Activated T-cell treated with anti-CD3 and anti-CD28 coated beads, Interleukin-2, amount 50 U/mL, for 72 hours (primary cell): ENCODE measurements at places on chromosomes 11 and 22. TPM values are rescaled to one million over a fixed set of nuclear protein-coding genes. Genes with fewer than 3 reads are reported as not detected.

DNA sequence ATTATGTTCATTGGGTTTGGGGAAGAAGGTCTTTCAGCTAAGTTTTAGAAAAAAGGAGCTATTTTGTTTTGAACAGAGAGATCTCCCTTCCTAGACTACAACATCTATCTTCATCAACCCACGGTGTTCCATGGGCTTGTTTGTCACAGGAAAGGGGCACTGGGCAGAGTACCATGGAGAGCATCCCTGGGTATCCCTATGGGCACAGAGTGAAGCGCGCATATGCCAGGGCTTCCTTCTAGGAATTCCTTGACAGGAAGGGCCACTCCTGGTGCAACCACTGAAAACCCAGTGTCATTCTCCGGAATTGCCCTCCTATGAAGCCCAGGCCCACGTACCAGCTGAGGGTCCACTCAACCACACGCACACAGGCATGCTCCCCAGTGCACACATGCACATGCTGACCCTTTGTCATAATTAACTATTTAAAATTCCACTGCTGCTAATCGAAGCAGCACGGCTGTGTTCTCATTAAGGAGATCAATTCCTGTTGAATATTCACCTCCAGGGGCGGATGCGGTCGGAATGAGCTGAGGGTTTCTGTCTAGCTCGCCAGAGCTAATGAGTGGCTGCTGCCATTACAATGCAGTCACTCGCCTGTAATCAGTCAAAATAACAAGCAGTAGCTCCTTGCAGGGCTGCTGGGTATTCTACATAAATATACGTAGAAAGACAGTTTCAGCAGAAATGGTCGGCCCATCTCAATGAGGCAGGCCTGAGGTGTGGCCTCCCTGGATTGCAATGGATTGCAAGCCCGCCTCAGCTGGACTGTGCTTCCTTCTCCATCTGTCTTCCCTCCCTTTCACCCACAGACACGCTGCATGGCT is 512.5 kb downstream of the OPCML start:
- H3K4me3 ChIP-seq, result no peak overlapping the region
- no peak overlapping the region for H3K27ac ChIP-seq
- H3K4me1 ChIP-seq, result no peaks in the 10 kb centered on the region
- H3K27me3 ChIP-seq, result no peaks in the 10 kb centered on the region
- DNase-seq, result no peak

- peaks cover 4% of the 10 kb centered on the region for H3K4me1 ChIP-seq
- DNase-seq, result no peak
- no peak overlapping the region for H3K27ac ChIP-seq
- peaks cover 4% of the 10 kb centered on the region for H3K27me3 ChIP-seq
Observed at GRCh38 chr11:8829556-8829955, 81.4 kb upstream of the AKIP1 start.

DNA sequence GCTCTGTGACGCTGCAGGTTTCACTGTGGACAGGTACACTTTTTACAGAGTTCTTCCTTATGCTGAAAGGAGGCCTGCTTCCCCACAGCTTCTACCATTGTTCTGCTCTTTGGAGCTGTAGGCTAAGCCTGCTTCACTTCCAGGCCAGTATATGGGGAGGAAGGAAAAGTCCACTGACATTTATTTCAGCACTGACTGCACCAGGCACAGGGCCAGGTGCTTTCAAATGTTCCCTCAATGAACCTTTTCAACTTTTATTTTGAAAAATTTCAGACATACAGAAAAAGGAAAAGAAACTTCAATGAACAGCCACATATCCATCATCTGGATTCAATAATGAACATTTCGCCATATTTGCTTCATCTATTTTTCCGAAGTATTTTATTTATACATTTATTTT is 22.0 kb downstream of the POU2F3 start:
- no peak for DNase-seq
- H3K27me3 ChIP-seq, result peaks cover 69% of the 10 kb centered on the region
- H3K36me3 ChIP-seq, result no peaks in the 10 kb centered on the region
- no peak overlapping the region for H3K4me3 ChIP-seq
- H3K27ac ChIP-seq, result no peak overlapping the region
- no peaks in the 10 kb centered on the region for H3K4me1 ChIP-seq

PATE1 gene
- total RNA-seq, result not detected

DNAJB7 gene
- not detected for total RNA-seq

DNA sequence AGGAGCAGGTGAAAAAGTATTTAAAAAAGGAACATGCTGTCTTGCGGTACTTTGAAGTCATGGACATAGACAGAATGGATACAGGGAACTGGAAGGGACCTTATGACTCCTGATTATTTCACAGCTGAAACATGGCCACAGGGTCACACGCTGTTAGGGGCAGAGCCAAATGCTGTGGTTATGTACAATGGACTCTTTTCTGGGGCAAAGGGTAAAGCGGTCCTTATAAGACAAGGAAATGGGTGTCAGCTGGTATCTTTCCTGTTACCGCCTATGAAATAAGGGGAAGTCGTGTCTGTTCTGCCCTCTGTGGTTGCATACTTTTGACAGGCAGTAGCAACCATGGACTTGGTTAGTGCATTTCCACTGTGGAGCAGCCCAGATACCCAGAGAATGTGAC is 12.8 kb upstream of the ST14 start:
- H3K27me3 ChIP-seq, result peaks cover 6% of the 10 kb centered on the region
- peaks cover 17% of the 10 kb centered on the region for H3K4me1 ChIP-seq
- no peaks in the 10 kb centered on the region for H3K36me3 ChIP-seq
- no peak overlapping the region for H3K27ac ChIP-seq

MMP8 gene
- total RNA-seq, result not detected

- no peak overlapping the region for H3K4me3 ChIP-seq
- no peaks in the 10 kb centered on the region for H3K4me1 ChIP-seq
- peaks cover 4% of the 10 kb centered on the region for H3K36me3 ChIP-seq
- H3K27me3 ChIP-seq, result no peaks in the 10 kb centered on the region
Observed at GRCh38 chr22:35464399-35464798, 64.5 kb downstream of the MCM5 start.

DNA sequence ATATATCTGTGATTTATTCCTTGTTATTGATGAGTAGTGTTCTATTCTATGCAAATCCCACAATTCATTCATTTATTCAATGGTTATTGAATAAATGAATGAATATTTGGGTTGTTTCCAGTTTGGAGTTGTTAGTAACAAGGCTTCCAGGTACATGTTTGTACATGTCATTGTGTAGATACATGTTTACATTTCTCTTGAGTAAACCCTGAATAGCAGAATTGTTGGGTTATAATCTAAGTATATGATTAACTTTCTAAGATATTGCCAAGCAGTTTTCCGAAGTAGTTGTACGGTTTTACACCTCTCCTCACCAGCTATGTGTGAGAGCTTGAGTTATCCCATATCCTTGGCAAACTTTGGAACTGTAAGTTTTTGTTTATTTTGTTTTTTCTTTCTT is 18.5 kb upstream of the OR8G1 start:
- H3K27ac ChIP-seq, result no peak overlapping the region
- H3K4me3 ChIP-seq, result no peak overlapping the region
- H3K4me1 ChIP-seq, result no peaks in the 10 kb centered on the region
- H3K36me3 ChIP-seq, result no peaks in the 10 kb centered on the region
- H3K27me3 ChIP-seq, result no peaks in the 10 kb centered on the region

GRAP2 gene
- 59.4 TPM for total RNA-seq

CDCA5 gene
- 139 TPM for total RNA-seq

- no peaks in the 10 kb centered on the region for H3K36me3 ChIP-seq
- no peaks in the 10 kb centered on the region for H3K27me3 ChIP-seq
- H3K4me3 ChIP-seq, result no peak overlapping the region
- no peak for DNase-seq
Observed at GRCh38 chr22:30127749-30128166, 47.5 kb downstream of the HORMAD2 start.

DNA sequence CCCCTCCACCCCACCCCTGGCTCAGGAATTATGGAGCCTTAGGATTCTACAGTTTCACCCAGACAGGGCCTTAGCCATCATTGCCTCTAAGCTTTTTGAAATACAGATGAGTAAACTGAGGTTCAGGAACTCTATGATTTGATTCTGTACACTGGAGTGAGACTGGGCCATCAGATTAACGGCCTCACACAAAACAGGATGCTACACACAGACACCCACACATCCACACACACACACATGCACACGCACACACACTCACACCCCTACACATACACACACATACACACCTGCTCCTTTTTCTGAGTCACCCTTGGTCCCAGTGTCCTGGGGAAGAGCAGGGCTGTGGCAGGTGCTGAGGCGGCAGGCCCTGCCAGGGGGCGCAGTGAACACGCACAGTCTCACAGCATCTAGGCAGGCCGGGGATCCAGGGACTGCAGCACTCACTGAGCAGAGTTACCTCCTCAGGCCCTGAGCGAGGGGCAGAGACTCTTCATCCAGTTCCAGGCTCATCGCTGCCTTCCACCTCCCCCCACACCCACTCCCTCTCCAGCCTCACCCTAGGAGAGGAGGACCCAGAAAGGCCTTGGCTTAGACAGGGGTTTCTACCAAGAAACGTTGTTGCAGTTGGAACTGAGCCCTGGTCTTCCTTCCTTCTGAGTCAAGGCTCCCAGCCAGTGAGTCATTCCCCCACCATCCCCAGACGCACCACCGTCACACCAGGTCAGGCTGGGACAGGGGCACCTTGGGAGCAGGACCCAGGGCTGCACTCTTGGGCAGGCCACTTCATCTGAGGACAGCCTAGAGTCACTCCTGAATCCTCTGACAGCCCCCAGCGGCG is 89.8 kb upstream of the PARVA start:
- no peak for DNase-seq
- peaks cover 10% of the 10 kb centered on the region for H3K4me1 ChIP-seq
- no peaks in the 10 kb centered on the region for H3K36me3 ChIP-seq
- no peak overlapping the region for H3K4me3 ChIP-seq

DNA sequence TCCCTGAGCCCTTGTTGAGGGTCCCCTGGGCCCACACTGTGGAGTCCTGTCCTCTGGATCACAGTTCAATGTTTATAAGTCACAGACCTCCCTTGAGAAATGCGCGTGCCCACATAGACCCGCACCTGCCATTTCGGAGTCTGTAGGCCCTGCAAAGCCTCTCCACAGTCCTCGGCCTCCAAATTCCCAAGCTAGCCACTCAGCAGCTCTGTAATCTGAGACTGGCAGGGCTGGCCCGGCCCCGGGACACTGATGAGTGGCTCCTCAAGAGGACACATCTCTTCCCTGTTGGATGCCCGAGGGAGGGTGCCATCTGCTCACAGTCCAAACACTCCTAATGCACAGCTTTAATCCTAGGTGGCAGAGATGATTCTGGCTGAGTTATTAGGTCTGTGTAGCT is 39.1 kb downstream of the B3GAT1 start:
- H3K4me3 ChIP-seq, result no peak overlapping the region
- H3K36me3 ChIP-seq, result no peaks in the 10 kb centered on the region
- no peak overlapping the region for H3K27ac ChIP-seq
- no peaks in the 10 kb centered on the region for H3K4me1 ChIP-seq

DNA sequence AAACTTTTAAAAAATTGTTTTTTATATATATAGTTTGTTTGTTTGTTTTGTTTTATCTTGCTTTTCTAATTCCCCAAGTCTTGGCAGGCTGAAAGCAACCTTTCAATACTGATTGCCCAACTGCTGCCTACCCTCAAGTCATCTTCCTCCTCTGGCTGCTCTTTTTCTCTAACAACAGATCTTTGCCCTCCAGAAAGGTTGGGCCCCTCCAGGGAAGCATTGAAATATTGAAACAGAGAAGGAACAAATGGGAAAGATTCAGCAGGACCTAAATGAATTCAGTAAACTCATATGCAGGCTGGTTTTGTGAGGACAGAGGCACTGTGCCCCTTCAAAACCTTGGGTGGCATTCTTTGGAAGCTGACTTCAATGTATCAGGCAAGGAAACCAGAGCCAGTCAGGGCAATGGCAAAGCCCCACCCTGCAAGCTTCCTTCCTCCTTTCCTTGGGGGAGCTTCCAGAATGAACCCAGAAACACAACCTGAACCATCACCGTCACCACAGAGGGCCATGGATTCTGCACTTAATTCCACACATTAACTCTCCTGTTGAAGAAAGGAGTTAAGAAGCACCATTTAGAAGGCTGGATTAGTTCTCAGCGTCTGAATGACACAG is 815 bp upstream of the MS4A6A start:
- H3K27me3 ChIP-seq, result peaks cover 58% of the 10 kb centered on the region
- no peak overlapping the region for H3K4me3 ChIP-seq
- H3K4me1 ChIP-seq, result no peaks in the 10 kb centered on the region
- H3K27ac ChIP-seq, result no peak overlapping the region
- H3K36me3 ChIP-seq, result peaks cover 2% of the 10 kb centered on the region

DNA sequence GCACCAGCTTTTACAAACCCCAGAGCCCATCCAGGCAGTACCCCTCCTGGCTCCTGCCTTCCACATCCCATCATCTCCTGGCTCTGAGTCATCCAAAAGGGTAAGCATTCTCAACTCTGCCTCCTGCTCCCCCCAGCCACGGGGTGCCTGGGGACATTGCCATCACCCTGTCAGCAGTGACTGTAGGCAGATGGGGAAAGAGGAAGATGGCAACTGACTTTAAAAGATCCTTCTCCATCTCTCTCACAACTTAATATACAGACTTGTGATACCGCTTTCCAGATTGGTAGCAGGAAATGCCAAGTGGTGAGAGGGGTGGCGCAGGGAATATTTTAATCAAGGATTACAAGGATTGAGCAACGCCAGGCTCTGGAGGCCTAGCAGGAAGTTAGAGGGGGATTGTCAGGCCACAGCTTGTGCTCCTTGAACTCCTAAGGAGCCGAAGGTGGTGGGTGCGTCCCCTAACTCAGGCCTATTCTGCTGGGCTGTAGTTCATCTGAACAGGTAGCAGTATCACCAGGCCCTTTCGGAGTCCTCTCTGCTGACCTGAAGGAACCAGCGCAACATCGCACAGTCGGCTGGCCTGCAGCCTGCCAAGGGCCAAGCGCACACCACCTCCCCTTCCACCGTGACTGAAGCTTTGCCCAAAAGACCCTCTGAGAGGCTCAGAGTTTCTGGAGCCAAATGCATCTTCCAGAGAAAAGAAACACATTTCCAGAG is 83.3 kb downstream of the ZC3H12C start:
- H3K36me3 ChIP-seq, result no peaks in the 10 kb centered on the region
- DNase-seq, result no peak
- peaks cover 14% of the 10 kb centered on the region for H3K27me3 ChIP-seq
- no peak overlapping the region for H3K27ac ChIP-seq
- peaks cover 8% of the 10 kb centered on the region for H3K4me1 ChIP-seq
- H3K4me3 ChIP-seq, result no peak overlapping the region

- peaks cover 6% of the 10 kb centered on the region for H3K27me3 ChIP-seq
- H3K36me3 ChIP-seq, result no peaks in the 10 kb centered on the region
- H3K4me1 ChIP-seq, result no peaks in the 10 kb centered on the region
- no peak overlapping the region for H3K27ac ChIP-seq
- H3K4me3 ChIP-seq, result no peak overlapping the region
Observed at GRCh38 chr11:120524536-120525085, 13.1 kb downstream of the GRIK4 start.

SLC22A6 gene
- not detected for total RNA-seq
